Ecto neural progenitor cell (in vitro differentiated cells): ENCODE measurements at places on chromosomes 6 and 20.

GRCh38 chr6:157198425-157199279, 124.7 kb downstream of the TMEM242 start:
- no peak for DNase-seq

GRCh38 chr20:12458241-12458640, 540.5 kb downstream of the BTBD3 start:
- DNase-seq, result no peak

GRCh38 chr6:143561105-143561704, 49.7 kb upstream of the FUCA2 start:
- no peak for DNase-seq

DNA sequence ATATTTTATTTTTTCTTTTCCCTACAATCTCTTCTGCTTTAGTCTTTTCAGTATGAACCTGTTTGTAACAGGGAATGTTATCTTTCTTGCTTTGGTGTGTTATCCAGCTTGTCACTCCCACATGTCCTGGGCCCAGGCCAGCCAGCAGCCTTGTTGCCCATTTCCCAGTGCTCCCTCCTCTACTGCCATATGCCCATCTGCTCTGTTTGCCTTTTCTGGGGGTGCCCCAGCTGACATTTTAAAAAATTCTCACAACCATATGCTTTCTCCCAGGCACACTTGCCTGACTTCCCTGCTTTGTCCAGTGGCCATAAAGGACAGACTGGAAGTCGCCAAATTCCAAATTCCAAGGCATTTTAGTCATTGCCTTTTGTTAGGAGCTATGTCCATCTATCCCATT, 23.6 kb upstream of the LMBRD1 start:
- DNase-seq, result no peak

DNA sequence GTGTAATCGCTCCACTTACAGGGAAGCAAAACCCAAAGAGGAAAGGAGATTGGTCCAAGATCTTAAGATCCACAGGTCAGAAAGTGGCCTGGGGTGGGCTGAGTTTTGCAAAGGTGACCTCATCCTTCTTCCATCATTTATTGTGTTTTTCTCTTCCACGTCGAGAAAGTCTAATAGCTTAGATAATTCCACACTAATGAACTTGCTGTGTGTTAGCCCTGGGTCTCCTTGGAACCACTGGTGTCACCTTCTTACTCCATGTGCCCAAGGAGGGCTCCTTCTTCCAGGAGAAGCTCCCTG, 1.7 kb downstream of the SLC13A3 start:
- DNase-seq, result no peak

GRCh38 chr6:115796829-115797228, 263.9 kb downstream of the FRK start:
- DNase-seq, result no peak

DNA sequence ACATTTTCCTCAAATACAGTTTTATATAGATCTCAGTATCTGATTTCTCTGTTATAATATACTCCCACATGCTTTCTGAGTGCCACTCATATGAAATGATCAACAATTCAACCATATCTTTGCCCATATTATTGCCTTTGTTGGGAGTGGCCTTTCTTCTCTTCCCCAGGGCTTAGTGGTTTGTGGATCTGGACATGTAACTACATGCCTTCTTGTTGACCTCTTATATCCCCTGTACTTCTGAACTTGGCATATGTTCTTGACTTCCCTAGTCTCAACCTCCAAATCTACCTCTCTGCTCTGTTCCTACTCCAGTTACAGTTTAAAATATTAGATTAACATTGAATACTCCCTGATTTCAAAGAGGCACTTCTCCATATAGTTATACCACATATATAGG, 34.3 kb upstream of the PRIM2 start:
- DNase-seq, result no peak

GRCh38 chr6:51045548-51045947, 226.9 kb downstream of the TFAP2B start:
- DNase-seq, result no peak

GRCh38 chr20:24787621-24788020, 161.4 kb upstream of the CST7 start:
- DNase-seq, result no peak

- no peak for DNase-seq
Measured at GRCh38 chr20:40880729-40881109, 147.9 kb upstream of the TOP1 start.

- no peak for DNase-seq
Measured at GRCh38 chr20:47551222-47551621, 49.5 kb downstream of the NCOA3 start.

- no peak for DNase-seq
Measured at GRCh38 chr6:56399250-56399671, 151.9 kb upstream of the COL21A1 start.

- no peak for DNase-seq
Measured at GRCh38 chr20:50277064-50277415, 86.4 kb downstream of the CEBPB start.

- DNase-seq, result peak; percentile 61
Measured at GRCh38 chr6:168131464-168132415, 52.7 kb upstream of the FRMD1 start.

GRCh38 chr6:67431076-67431475, 1204.0 kb upstream of the ADGRB3 start:
- no peak for DNase-seq

DNA sequence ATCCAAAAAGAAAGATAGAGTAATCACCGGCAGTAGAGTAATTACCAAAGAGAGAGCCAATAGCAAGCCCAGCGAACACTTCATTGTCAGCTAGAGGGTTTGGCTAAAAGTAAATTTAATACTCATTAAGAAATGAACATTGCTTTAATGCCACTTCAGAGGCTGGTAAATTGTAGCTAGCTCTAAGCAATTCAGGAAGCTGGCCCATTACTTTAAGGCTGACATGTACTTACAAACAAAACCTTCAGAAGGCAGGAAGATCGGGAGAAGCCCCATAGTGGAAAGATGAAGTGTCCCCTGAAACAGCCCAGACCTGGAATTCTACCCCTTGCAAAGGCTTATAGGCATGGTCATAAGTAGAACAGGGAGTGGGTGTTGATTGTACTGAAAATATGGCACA, 396.6 kb upstream of the ID4 start:
- DNase-seq, result no peak

GRCh38 chr20:35293303-35294292, 1.4 kb upstream of the FAM83C start:
- no peak for DNase-seq

DNA sequence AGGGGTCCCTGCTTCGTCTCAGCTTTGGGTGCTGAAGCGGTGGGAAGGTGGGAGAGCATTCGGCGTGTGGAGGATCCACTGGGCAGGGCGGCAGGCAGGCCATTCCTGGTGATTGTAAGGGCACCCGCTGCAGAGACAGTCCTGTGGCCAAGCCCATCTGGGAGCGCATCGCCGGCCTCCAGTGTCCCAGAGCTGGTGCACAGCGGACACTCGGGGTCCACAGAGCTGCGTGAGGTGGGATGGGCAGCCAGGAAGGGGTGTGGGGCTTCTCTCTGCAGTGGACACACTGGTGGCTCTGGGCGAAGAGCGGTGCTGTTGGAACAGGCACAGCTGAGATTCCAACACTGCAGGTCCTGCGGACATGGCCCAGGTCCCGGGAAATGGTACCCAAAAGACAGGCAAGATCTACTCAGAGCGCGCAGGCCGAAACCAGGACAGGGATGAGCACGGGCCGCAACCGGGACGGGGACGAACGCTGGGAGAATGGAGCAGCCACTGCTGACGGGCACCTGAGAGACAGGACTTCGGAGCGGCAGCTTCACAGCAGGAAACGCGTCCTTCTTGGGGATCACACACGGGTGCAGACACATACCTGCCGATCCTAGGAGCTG, 188.2 kb downstream of the ERMARD start:
- DNase-seq, result no peak

DNA sequence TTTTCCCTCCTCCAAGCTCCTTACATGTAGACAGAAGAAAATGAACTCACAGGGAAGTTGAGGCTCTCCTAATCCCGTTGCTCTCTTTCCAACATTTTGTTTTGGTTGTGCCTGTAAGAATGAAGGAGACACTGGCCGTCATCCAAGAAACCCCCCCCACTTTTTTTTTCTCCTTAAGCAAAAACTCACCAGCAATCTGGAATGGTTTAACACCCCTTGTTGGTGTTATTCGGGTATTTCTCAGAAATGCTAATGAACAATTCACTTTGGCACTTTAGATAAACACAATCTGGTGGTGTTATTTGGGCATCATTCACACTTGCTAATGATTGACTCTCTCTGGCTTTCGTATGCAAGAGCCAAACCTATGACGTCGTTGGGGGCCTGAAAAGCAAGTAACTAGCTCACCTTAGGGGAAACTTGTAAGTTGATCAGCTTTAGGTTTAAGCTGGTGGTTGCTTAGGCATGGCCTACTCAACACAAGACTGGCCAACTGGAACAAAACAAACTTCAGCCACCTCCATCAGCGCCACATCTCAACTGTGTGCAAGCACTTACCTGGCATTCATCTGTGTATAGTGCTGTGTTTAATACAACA, 24.3 kb upstream of the OLIG3 start:
- DNase-seq, result no peak

DNA sequence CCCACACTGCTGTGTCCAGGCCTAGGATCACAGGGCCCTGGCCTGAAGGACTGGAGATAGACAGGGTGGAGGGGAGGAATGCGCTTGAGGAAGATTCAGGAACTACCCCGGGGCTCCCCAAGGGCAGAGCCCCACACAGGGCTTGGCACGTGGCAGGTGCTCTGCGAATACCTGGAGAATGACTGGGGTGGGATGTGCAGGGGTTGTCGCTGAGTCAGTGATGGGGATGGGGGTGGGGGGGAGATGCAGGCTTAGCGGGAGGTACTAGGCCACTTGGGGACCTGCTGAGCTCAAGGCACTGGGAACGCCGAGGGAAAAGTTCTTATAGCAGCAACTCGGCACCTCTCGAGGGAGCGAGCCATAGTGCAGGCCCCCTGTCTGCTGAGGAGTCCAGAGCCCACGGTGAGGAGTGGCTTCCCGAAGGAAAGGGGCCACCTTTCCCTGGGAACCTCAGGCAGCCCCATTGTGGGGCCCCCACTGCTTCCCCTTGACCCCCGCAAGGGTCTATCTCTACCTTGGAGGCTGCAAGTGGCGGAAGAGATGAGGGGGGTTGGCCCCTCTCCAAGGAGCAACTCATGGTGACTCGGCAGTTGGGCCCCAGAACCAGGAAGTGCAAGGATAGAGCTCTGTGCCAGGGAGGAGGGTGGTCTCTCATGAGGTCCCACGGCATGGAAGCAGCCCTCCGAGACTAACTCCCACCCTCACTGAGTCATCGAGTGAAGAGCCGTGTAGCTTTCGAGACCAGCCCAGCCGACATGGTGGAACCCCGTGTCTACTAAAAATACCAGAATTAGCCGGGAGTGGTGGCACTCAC, 33.1 kb downstream of the SRC start:
- no peak for DNase-seq

- DNase-seq, result no peak
Measured at GRCh38 chr6:19362396-19362795, 474.8 kb upstream of the ID4 start.

- no peak for DNase-seq
Measured at GRCh38 chr20:53226826-53227225, 254.7 kb downstream of the TSHZ2 start.

DNA sequence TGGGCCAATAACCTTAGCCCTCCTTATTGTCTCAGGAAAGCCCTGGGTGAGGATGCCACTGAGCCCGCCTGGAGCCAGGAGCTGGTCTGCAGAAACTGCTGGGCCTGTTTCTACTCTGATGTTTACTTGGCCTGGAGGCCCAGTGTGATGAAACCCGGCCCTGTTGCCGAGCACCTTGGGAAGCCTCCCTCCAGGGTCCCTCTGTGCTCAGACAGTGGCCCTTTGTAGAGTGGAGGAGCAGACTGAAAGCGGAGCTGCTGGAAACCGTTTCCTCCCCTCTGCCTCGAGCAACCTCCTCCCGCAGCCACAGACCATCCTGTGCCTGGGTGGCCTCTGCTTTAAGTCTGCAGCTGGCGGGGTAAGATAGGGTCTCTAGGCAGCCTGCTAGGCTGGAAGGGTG, 84.1 kb upstream of the EPB41L1 start:
- DNase-seq, result peak; percentile 77

- no peak for DNase-seq
Measured at GRCh38 chr6:45538641-45539547, 161.2 kb upstream of the SUPT3H start.

GRCh38 chr6:15274692-15275387, 29.0 kb downstream of the JARID2 start:
- no peak for DNase-seq

DNA sequence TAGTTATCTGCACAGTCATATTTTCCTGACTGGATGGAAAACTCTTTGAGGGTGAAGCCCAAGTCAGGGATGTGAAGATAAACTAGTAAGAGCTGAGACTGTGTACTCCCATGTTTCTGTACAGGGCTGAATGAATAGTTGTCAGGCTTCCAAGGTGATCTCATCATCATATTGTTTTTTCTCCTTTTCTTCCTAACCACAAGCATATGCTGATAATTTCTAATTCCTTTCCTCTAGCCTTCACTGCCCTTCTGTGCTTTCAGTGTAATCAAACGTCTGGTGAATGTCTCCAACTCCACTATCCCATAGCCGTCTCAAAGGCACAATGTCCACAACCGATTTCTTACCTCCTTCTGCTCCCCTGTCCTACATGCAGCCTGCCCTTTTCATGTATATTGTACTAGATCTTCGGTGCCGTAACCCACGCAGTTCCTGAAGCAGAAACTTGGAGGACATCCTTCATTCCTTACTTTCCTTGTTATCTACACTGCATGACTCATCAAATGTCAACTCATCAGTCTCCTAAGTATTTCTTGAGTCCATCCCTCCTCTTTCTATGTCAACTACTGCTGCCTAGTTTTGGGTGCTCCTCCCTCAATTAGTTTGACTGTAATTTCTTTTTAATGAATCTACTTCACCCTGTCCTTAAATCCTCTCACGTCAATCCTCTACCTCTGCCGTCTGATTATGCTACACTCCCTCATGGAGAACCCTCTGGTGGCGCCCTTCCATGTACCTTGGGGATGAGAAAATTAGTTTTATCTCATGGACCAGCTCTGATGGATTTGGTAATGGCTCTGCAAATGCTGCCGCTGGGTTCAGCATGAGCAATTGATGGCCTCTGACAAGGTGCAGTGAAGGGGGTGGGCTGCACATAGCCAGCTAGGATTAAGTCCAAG, 21.9 kb downstream of the NCOA7 start:
- DNase-seq, result no peak

DNA sequence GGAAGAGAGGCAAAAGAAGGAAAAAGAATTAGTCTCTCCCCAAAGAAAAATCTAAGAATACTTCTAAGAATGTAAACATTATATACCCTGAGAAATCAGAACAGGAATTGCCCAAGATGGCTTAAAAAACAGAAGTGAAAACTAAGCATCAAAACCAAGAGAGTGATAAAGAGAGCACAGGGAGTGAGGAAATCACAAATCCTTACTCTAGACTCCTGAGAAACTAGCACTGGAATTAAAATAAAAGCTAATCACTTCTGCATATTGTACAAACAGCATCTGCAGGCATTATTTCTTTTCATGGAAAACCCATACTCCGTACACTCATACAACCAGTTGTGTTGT, 285.7 kb downstream of the BTBD9 start:
- no peak for DNase-seq

- DNase-seq, result no peak
Measured at GRCh38 chr20:63612276-63612931, 14.5 kb downstream of the GMEB2 start.
